ENCODE measurements at places on chromosomes 11 and 22.

- no peak for DNase-seq
These were observed 141.5 kb upstream of the FAT3 start for GRCh38 chr11:92083123-92083522.

DNA sequence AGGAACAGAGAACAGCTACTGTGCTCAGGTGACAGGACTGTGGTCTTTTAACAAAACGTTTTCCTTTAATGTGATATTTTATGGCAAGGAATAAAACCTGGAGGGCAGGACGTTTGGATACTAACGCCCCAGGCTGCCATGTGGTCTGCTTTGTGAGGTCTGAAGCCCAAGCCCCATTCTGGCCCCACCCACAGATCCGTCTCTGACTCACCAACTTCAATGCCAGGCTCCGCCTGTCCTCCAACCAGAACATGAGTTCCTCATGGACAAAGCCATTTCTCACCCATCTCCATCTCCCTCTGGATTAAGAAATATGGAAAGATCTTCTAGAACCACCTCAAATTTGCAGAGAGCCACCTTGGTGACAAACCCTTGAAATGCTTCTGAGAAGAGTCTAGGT is 148.8 kb downstream of the CRYBB2 start:
- no peak for DNase-seq

GRCh38 chr11:27281276-27281675 is 81.7 kb downstream of the CCDC34 start:
- DNase-seq = no peak

DNA sequence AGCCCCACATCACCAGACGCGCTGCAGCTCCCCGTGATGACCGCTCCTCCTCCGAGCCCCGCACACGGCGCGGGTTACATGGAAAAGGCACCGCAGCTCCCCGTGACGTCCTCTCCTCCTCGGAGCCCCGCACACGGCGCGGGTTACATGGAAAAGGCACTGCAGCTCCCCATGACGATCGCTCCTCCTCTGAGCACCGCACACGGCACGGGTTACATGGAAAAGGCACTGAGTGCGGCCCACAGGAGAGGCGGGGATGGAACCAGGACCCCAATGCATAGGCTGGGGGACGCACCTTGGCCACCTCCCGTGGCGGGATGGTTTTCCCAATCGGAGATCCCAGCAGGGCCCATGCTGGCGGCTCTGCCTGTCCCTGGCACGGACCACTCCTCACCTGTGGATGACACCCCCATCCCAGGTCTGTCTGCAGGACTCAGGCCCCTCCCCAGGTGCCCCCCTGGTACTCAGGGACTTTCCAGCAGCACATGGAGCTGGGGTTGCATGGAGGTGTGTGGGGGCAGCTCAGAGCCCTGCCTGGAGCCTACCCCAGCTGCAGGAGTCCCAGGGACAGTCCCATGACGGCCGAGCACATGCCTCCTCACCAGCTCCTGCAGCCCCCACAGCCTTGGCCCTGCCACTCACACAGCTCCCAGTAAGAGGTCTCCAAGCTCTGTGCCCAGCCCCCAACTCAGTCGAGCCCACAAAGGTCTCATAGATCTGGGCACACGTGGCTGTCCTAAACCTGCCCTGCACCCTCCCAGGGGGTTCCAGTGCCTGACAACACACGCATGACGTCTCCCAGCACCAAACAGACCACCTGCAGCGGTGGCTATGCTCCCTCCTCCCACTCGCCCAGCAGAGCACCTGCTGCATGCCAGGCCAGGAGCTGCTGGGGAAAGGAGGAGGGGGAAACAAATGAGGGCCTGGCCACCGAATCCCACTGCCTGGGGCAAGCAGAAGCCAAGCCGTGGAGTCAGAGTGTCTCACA is 166.6 kb downstream of the BRD1 start:
- no peak for DNase-seq

DNA sequence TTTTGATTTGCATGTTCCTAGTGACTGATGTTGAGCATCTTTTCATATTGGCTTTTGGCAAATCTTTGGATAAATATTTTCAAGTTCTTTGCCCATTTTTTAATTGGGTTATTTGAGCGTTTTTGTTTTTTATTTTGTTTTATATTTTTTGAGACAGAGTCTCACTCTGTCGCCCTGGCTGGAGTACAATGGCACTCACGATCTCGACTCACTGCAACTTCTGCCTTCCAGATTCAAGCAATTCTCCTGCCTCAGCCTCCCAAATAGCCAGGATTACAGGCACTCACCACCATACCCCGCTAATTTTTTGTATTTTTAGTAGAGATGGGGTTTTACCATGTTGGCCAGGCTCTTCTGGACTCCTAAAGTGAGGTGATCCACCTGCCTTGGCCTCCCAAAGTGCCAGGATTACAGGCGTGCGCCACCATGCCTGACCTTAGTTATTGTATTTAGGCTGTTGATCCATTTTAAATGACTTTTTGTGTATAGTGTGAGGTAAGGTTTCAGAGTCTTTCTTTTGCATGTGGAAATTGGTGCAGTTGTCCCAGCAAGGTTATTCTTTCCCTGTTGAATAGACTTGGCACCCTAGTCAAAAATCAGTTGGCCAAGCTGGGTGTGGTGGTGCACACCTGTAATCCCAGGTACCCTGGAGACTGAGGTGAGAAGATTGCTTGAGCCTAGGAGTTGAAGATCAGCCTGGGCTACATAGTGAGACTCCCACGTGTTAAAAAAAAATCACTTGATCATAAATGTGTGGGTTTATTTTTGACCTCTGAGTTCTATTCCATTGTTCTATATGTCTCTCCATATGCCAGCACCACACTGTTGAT is 23.7 kb upstream of the AIFM3 start:
- DNase-seq = no peak

- no peak for DNase-seq
These were observed 1.4 kb upstream of the SERPINH1 start for GRCh38 chr11:75560644-75561043.

DNA sequence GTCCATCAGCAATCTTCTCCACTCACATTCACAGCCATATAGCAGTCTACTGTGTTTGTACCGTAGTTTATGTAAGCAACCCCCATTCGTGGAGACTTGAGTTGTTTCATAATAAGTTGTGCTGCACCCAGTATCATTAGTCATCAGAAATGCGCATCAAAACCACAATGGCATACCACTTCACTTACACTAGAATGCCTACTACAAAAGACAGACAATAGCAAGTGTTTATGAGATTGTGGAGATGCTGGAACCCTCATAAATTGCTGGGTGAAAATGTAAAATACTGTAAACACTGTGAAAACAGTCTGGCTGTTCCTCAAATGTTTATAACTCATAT is 133.3 kb downstream of the ATXN10 start:
- DNase-seq = no peak

DNA sequence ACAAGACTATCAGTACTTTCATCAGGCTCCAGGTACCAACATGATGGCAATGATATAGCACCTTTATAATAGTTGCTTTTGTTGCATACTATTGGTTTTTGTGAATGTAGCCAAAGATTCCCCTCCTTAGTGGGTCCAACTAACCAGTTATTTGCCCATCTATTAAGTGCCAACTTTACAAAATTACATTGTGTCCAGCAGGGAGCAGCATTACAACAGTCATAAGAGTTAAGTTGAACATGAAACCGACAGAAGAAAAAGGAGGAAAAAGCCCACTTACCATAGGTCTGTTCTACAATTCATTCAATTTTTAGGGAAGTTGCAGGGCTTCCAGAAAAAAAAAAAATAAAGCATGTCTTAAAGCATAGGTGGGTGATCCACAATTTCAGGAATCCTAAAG is 21.6 kb downstream of the IMMP1L start:
- DNase-seq = no peak

DNA sequence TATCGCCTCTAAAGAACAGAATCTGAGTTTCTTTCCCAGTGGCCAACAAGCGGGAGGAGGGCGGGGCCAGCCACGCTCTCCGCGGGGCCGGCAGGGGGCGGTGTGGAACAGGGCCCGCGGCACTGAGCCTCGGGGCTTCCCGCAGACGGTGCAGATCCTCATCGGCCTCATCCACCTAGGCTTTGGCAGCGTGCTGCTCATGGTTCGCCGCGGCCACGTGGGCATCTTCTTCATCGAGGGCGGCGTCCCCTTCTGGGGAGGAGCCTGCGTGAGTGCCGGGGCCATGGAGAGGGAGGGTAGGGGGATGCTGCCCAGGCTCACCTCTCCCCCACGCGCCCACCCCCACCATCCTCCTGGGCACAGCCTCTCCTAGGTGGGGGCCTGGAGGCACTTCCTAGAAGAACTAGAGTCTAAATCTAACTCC is 10.7 kb downstream of the MS4A15 start:
- DNase-seq = peak; percentile 7

GRCh38 chr22:31130873-31131272 is 8.1 kb downstream of the INPP5J start:
- no peak for DNase-seq

GRCh38 chr11:62400760-62401159 is 18.1 kb upstream of the SCGB1A1 start:
- DNase-seq = no peak

DNA sequence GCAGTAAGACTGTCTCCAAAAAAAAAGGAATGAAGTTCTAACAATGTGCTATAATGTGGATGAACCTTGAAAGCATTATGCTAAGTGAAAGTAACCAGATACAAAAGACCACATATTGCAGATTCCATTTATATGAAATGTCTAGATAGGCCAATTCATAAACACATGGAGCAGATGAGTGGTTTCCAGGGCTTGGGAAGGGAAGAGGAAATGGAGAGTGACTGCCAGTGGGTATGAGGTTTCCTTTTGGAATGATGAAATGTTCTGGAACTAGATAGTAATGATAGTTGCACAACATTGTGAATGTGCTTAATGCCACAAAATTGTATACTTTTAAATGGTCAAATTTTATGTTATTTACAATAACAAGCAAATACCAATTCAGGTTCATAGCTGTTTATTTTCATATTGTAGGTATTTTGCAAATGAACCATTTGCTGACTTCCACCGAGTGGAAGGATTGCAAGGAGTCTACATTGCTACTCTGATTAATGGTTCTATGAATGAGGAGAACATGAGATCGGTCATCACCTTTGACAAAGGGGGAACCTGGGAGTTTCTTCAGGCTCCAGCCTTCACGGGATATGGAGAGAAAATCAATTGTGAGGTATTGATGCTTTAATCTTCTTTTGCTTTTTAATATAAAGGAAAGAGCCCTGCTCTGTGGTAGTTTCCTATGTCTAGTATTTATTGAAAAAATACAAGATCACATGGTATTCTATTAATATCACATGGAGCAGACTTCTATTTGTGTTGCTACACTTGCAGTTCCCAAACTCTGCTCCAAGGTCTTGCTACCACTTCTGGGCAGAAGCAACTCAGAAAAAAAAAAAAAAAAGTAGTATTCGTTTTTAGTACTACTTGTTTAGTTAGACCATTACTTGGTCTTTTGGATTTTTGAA is 67.7 kb upstream of the SORL1-AS1 start:
- no peak for DNase-seq

GRCh38 chr11:75350743-75351540 is 519 bp downstream of the ARRB1 start:
- DNase-seq = peak; percentile 54

DNA sequence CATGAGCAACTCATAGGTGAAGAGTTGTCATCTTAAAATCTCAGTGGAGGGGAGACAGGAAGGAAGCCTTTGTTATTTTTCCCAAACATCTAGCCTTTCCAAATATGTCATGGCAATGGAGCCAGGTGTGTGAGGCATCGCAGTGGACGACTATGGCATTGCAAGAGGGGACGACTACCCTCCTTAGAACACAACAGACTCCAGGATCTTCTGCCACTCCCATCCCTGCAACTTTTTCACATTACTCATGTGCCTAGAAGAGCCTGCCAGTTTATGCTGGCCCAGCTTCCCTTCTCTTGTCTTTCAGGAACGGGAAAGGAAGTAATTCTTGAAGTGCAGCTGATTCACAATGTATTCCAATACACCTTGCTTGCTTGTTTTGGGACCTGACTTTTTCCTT is 1008.4 kb downstream of the OPCML start:
- no peak for DNase-seq

GRCh38 chr22:49507607-49508292 is 319.9 kb downstream of the BRD1 start:
- no peak for DNase-seq

DNA sequence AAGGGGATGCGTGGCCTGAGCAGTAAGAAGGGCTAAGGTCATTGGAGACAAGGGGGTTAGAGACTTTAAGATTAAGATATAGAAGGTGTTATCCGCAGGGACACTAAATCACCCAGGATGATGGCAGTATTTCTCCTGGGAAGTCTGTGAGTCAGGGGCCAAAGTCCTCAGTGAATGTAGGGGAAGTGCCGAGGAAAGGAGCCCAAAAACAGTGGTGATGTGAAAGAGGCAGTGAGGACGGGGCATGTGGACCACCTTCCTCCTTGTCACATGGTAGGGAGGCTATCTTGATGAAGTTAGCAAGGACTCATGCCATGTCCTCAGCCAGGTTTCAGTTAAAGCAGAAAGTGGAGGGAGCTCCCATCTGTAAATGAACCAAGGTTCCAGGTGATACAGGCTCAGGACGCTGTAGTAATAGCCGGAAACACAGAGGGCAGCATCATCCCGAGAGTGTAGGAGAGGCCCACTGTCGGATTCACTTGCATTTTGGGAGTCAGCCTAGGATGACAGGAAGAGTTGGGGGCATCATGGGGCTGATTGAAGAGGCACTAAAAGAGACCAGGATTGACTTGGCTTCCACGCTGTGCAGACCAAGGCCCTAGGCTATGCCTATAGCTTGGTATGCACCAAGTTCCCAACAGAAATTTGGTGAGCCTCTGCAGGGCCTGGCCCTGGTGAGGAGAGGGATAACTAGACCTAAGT is 33.5 kb downstream of the WEE1 start:
- DNase-seq = no peak

DNA sequence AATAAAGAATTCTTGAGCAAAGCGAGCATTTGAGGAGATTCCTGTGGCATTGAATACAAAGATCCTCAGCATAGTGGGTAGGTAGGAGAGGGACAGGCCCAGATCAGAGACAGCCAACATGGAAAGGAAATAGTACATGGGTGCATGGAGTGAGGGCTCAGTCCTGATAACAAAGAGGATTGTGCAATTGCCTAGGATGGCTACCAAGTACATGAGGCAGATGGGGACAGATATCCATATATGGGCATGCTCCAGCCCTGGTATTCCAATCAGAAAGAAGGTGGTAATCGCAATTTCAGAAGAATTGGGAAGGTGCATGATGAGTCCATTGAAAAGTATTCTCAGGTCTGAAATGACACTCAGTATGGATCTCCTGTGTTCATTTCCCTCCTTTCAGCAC is 8.6 kb downstream of the OR51T1 start:
- DNase-seq = no peak

DNA sequence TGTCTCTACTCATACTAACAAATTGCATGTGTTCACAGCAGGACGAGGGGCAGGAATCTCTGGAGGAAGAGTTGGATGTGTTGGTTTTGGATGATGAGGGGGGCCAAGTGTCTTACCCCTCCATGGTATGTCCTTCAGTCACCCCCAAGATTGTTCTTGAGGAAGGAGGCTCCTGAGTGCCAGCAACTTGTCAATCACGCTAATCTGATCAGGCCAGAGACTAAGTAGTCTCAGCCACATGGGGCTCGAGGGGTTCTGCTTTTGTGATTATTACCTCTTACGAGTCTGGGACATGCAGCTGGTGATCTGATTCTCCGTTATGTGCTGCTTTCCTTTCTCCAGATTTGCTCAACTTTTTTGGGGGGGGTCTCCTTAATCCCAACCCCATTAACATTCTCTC is 54.3 kb downstream of the CTNND1 start:
- no peak for DNase-seq

Data from activated CD4-positive, alpha-beta T cell treated with anti-CD3 and anti-CD28 coated beads, Interleukin-2, amount 50 U/mL, for 48 hours (primary cell).